Right renal pelvis (tissue), 4 donors: ENCODE measurements at places on chromosomes 7 and 10.

- DNase-seq = no peak
Measured at GRCh38 chr7:119348491-119348890, 924.5 kb upstream of the KCND2 start.

GRCh38 chr7:143492799-143493739 is 15.4 kb downstream of the TAS2R41 start:
- no peak for DNase-seq

- DNase-seq = no peak
Measured at GRCh38 chr7:32489788-32490126, 423 bp downstream of the LSM5 start.

- DNase-seq = no peak
Measured at GRCh38 chr10:48456808-48457761, 147.8 kb downstream of the ARHGAP22 start.

- peak; percentile 18 for DNase-seq
Measured at GRCh38 chr7:114082642-114083165, 163.9 kb upstream of the PPP1R3A start.

DNA sequence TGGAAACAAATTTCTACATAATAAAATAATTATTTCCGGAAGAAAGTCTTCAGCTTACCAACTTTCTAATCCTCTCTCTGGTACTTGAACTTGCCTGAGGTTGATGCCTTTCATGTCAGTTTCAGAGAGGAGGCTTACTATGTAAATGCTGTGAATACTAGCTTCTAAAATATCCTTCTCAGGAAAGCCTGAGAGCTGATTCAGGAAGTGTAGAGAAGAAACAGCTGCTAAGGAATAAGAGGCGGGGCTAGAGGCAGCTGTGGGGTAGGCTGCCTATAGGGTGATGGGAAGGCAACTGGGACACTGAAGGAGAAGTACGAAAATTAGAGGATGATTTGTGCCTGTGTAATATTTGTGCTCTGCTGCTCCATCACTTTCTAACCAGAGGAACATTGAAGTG is 69.3 kb downstream of the AVL9 start:
- DNase-seq = no peak

DNA sequence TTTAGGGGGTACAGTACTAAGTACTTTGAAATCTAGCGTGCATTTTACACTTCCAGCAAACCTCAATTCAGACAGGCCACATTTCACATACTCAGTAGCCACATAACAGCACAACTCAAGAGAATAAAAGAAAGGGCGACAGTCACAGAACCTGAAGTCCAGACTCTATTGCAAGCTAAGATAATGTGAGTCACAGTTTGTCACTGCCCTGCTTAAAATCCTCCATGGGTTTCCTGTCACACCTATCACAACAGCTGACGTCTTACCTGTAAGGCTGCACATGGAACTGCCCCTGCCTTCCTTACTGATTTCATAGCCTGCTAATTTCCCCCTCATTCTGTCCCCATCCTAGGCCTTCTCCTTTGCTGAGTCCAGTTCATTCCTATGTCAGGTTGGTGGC is 16.1 kb upstream of the CDK14 start:
- no peak for DNase-seq

- no peak for DNase-seq
Measured at GRCh38 chr7:96327429-96327828, 5.5 kb upstream of the SLC25A13 start.

DNA sequence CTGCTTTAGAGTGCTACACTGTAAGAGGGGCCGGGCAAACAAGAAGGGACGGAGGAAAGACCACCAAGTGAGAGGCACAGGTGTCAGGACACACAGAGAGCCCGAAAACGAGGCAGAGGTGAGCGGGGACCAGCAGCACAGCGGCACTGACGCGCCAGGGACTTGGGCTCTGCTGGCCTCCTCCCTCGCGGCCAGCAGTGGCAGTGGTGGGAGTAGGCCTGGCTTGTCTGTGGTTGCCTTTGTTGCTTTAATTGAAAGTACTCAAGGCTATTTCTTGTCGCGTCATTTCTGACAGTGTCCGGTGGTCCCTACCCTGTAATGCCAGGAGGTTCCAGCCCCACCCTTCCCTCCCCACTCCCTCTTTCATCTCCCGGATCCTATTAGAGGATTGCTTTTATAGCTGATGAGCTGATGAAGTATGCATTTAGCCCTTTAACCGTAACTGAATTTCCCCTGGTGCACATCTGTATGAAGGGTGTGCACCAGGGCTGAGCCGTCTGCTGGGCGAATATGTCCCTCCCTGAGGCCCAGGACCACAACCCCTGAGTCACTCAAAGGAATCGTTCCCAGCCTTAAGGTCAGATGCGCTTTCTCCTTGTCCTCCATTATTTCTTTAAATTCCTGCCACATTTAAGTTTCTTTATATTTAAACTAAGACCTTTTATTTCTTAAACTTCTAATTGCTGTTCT is 39.5 kb upstream of the FAM20C start:
- DNase-seq = no peak

DNA sequence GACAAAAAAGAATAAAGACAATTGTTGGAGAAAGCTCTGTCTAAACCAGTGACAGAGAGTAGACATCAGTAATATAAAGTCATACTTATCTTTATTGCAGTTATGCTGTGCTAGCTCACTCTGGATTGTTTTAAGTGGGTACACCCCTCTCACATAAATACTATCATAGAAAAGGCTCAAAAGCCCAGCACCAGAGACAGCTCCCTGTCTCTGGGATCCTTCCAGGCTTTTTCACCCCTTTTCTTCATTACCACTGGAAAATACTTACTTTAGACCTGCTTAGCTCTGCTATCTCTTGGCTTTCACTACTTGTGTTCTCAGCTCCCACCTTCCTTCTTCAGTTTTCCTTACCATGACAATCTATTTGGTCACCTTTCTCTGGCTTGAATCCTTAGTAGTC is 259.1 kb upstream of the MINDY3 start:
- DNase-seq = no peak

DNA sequence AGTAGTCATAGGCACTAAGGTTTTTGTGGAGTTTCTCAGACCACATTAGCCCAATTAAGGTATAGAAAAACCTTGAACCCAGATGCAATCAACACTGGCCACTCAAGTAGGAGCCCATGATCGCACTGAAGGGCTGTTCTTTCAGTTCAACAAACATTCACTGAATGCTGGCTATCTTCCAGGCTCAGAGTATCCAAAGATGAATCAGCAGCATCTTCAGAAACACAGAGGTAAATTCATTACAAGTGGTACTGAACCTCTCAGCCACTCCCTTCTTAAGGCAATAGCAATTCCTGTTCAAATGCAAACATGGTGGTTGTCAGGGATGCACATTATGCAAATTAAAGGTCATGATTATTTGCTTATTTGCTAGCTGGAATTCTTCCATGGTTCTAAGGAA is 17.1 kb downstream of the KCNK18 start:
- no peak for DNase-seq
